ENCODE measurements at places on chromosomes 2 and 18.

- no peak for DNase-seq
These were observed 122.5 kb downstream of the ASXL3 start for GRCh38 chr18:33700513-33700976.

DNA sequence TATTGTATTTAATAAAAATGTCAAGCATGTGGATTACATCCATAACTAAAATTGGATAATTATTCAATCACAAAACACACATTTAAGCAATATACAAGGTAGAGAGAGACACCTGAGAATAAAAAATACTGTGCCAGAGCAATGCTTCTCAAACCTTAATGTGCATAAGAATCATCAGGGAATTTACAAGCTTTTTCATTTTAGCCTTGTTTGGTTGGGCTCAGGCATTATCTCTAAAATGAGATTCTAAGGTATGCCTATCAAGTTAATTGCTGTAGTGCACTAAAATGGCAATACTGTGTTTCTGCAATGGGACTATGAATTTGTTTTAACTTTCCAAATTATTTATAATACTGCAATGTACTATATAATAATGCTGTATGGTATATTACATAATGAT lies 983 bp downstream of the MOB1A start:
- no peak for DNase-seq

GRCh38 chr2:169476459-169476858 lies 2.8 kb upstream of the BBS5 start:
- DNase-seq = no peak

DNA sequence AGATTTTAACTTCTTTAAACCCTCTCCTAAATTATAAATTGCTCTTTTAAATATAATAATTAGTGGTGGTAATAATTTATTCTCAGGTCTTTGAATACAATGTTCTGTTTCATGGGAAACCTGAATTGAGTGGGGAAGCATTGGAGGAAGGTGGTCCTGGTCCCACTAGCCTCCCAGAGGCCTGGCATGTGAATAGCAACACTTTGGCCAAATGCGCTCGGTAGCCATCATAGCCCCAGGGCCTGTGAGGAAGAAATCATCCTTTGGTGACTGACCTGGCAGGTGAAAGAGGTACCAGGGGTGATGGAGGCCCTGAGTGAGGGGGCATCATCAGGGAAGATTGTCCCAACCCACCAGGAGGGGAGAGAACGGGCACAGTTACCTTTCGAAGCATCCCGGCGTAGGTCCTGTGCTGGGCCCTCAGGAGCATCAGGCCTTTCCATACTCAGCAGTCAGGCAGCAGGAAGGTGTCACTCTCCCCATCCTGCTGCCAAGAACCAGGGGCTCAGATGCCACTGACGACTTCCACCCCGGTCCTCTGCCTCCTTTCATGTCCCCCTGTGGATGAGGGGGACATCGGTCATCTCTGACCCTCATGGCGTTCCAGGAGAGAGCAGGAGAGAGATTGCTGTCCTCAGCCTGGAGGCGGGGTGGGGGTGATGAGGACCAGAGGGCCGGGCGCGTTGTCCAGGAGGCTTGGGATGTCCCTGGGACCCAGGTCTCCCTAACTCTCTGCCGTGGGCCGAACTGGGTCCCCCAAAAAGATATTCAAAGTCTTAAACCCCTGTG lies 78.6 kb upstream of the HPCAL1 start:
- DNase-seq = no peak

GRCh38 chr2:161992531-161992930 lies 81.5 kb downstream of the DPP4 start:
- no peak for DNase-seq

- no peak for DNase-seq
These were observed 416.8 kb downstream of the LRATD1 start for GRCh38 chr2:15049096-15049993.

- DNase-seq = no peak
These were observed 758 bp downstream of the RIF1 start for GRCh38 chr2:151410485-151410834.

GRCh38 chr2:5467178-5467905 lies 224.8 kb upstream of the SOX11 start:
- no peak for DNase-seq

- DNase-seq = peak; percentile 16
These were observed 349.9 kb downstream of the THSD7B start for GRCh38 chr2:137115081-137115794.

DNA sequence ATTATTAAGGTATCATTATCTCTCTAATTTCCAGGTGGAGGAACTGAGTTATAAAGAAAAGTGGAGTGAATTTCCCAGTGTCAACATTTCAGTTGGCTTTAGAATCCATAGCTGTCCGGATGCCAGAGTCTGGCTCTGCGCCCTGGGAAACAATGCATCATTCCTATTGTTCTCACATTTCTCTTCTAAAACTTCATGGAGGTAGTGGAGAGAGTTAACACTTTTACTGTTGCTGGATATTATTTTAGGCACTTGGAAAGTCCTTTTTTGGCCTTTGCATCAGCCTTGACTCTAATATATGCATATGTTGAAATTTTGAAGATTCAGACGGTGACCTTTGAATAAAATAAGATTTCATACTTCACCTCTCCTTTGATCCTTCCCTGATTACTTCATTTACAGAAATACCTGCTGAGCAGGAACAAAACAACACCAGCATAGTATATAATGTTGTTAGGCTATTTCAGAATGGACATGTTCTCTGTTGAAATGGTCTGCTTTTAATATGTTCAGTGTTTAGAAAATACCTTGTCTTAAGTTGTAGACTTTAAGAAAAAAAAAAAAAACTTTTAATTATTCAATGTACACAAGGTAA lies 148.8 kb downstream of the EPHA4 start:
- no peak for DNase-seq

- DNase-seq = no peak
These were observed 14.3 kb downstream of the GPR39 start for GRCh38 chr2:132430895-132431294.

GRCh38 chr2:143468341-143468888 lies 339.2 kb downstream of the ARHGAP15 start:
- DNase-seq = no peak

- no peak for DNase-seq
These were observed 301.1 kb downstream of the PAX3 start for GRCh38 chr2:221997683-221998082.

DNA sequence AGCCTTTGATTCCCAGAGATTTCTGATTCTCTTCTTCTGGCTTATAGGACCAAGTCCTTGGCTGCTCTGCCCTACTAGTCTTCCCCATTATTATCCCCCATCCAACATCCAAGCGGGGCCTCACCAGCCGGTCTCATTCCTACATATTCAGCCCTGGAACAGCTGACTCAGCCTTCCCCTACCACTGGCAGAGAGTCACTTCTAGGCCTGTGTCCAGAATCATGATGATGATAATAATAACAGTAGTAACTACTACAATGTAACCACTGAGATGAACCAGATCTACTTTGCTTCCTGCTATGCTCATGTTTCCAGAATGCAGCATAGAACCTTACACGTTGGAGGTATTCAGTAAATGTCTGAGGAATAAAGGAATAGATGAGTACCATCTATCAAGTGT lies 295.2 kb downstream of the SRBD1 start:
- no peak for DNase-seq

GRCh38 chr18:8863427-8863826 lies 158.1 kb downstream of the MTCL1 start:
- no peak for DNase-seq

GRCh38 chr2:32010670-32011484 lies at the start of gene MEMO1:
Gene MEMO1, minus strand, starts transcription at chr2:32011008. Its CDS starts 761 bp downstream, at chr2:32010247.
- DNase-seq = peak; percentile 89

GRCh38 chr2:224252631-224253030 lies 149.3 kb downstream of the FAM124B start:
- DNase-seq = no peak

DNA sequence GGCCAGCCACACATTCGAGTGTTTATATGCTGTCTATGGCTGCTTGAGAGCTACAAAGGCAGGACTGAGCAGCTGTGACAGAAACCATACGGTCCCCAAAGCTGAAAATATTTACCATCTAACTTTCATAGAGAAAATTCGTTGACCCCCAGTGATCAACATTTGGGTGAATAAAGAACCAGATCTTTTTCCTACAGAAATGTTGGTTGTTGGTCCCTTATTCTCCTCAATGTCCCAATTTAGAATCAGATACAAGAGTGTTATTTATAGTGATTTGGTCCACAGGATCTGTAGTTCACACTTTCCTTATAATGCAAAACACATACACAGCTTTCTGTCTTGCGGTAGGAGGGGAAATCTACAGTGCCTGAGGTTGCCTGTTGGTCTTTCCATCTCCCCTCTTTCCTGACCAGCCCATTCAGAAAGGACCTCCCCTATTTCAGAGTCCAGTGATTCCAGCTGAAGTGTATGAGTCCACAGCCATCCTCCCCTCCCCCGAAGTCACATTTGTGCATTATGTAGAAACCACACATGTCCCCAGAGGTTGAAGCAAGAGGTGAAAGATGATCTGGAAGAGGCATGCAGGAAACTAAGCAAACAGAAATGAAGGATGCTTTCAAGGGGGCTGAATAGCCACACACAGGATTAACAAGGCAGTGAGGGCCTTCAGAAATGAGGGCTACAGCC lies 61.9 kb downstream of the SPRED2 start:
- no peak for DNase-seq

DNA sequence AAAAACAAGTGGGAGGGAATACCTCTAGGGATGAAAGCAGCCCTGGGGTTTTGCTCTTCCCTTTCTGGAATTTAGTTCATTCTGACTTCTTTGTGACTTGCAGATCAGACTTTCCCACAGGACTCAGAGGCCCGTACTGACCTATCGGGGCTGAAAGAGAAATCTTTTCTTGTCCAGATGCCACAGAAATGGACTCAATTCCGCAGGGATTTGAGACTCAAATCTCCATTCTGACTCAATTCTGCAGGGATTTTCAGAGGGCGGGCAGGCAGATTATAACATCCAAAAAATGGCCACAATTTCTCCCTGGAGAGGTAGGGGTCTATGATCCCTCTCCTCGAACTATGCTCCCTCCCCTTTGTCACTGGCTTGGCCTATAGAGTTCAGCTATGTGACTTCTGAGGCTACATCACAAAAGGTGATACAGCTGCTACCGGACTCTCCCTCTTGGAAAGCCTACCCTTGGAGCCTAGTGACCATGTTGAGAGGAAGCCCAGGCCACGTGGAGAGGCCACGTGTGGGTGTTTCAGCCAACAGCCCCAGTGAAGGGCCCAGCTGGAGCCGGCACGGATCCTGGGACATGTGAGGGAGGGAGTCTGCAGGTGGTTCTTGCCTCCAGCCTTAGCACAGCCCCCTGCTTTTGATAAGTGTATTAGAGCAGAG lies 4.8 kb upstream of the EFHD1 start:
- no peak for DNase-seq

GRCh38 chr2:60066096-60066839 lies 487.2 kb downstream of the BCL11A start:
- DNase-seq = no peak

- no peak for DNase-seq
These were observed 402.3 kb upstream of the SLC14A2 start for GRCh38 chr18:45213040-45213333.

DNA sequence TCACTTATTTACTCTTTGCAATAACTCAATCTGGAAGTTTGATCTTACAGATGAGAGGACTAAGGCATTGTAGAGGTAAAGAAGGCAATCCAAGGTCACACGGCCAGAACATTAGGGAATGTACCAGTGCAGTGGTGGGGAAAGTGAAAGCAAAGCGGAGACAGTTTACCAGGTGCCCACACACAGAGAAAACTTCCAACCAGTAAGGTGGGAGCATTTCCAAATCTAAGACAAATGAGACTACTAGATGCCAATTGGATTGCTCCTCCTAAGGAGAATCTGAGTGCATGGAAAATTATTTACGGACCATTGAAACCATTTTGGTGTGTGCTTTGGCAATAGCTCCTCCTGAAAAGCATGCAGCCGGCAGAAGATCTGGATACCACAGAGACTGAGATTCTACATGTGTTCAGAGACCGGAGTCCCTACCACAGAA lies 34.9 kb downstream of the SLC20A1 start:
- DNase-seq = no peak
